ENCODE measurements at places on chromosomes 5 and 9.

- no peak for DNase-seq
Measured at GRCh38 chr5:6497262-6497661, 48.6 kb downstream of the UBE2QL1 start.

- no peak for DNase-seq
Measured at GRCh38 chr5:137148159-137148558, 351.0 kb downstream of the SPOCK1 start.

- DNase-seq, result no peak
Measured at GRCh38 chr9:130607640-130608420, 28.5 kb downstream of the FUBP3 start.

DNA sequence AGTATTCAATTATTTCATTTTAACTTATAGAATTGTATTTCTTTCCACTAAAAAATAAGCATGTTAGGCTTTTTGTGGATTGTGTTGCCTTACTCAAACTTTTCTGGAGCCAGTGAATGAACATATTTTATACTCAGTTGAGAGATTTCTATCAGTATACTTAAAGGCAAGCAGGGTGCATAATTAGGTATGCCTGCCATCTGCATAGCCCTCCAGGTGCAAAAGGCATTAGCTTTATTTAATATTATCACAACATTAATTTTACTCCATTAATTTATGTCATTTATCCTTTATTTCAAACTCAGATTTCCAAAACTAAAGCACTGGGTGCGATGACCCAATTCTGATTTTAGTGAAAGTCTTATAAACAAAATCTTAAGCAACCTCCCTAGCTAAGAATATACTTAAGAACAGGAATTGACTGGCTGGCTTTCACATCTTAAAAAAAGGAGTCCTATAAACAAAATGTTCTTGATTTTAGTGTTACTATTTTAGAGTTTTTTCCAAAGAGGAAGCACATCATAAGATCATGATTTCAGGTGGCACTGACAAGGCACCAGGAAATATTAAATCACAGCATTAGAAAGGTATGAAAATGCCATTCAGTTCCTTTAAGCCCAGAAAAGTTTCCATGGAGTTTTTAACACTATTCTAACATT is 178.4 kb downstream of the MPDZ start:
- DNase-seq, result no peak

- DNase-seq, result no peak
Measured at GRCh38 chr9:70136632-70137031, 93.0 kb downstream of the MAMDC2 start.

Data from left lung (tissue), 14 donors.